Stimulated activated CD4-positive, alpha-beta T cell treated with anti-CD3 and anti-CD28 coated beads, TNF-alpha, amount 100 ng/mL, for 1 hour (primary cell): ENCODE measurements at places on chromosomes 2 and 18.

DNA sequence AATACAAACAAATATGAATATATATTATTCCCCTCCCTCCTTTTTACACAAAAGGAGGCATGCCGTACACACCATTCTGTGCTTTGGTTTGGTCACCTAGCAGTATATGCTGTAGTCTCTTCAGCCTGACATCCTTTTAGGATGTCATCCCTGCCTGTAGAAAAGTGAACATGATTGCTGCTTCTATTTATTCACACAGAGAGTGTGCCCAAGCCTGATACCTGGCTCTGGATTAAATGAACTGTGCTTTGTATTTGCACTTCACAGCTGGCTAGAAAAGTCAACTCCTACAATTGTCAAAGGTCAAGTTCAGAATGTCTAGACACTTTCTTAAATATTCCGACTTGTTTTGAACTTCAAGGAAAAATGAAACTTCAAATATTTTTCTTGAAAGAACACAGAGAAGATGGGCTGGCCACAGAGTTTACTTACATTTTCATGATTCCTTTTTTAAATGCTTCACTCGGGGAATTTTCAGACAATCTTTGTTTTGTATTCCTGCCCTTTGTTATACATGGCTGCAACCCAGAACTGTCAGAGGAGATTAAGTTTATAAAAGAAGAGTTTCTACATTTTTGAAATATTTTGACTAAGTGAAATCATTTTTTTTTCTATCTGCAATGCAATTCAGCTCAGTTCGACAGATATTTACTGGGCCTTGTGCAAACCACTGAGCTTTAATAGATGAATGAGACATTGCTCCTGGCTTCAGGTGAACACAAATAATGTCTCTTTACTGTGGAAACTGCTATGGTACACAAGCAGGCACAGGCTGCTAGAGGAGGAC, 33.5 kb downstream of the DAPL1 start:
- no peak for DNase-seq

GRCh38 chr2:148957023-148957422, 81.5 kb upstream of the LYPD6B start:
- DNase-seq = no peak

DNA sequence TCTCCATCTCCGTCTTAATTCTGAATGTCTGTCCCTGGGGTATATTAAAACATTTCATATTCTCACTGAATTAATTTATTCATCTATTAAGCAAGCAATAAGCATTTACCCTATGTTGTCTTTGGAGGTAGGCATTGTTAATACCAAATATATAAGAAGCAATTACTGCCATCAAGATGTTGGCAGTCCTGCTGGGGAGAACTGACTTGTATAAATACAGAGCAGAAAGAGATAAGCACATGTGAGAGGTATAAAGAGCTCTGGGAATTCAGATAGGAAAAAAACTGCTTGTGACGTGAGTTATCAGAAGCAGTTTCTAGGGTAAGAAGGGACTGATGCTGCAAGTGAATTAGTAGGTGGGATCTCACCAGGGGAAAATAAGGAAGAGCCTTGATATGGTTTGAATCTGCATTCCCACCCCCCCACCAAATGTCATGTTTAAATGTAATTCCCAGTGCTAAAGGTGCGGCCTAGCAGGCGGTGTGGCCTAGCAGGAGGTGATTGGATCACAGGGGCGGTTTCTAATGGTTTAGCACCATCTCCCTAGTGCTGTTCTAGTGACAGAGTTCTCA, 286.8 kb downstream of the RAD51AP2 start:
- no peak for DNase-seq

- DNase-seq = no peak
These were observed 8.7 kb downstream of the EPHA4 start for GRCh38 chr2:221563270-221563985.

- no peak for DNase-seq
These were observed 31.5 kb upstream of the MFF start for GRCh38 chr2:227293531-227293930.

DNA sequence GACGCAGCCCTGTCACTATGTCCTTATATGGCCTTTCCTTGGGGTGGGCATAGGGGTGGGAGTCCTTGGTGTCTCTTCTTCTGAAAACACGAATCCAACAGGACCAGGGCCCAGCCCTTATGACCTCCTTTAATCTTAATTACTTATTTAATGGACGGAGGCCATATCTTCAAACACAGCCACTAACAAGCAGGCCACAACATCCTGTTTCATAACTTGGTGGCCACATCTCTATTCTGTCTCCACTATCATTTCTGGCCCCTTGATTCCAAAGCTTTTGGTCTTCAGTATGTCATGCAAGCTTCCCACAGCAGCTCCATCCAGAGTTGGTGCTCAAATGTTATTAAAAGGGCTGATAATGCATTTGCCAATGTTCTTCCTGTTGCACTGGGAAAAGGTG, 287.3 kb upstream of the SMIM21 start:
- no peak for DNase-seq

DNA sequence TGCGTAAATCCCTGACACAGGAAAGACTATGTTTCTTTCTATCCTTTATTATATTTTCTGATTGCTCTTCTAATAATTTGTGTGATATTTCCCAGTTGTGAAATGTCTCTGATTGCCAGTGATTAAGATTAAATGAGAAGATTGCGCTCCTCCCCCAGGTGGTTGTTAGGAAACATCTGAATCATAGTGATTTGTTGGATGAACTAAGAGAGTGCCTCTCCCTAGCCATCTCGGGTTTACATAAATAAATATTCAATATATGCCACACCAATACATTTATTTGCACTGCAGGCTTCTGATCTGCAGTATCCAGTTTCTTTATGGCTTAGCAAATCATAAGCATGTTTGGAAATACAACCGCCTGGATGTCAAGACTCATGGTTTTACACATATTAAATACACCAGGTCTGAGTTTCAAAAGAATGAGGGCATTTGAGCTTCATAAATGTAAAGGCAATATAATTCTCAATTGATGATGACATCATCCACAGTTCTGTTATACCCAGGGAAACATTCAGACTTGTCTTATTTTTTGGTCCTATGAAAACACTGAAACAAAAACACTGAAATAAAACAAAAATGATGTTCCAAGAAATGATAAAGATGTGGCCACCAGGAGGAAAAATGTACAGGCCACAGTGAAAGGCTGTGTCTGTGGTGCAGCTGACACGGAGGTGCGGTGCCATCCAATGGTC, 826.7 kb upstream of the ACVR2A start:
- no peak for DNase-seq

GRCh38 chr2:68925295-68925896, 27.3 kb downstream of the GKN2 start:
- DNase-seq = peak; percentile 26

DNA sequence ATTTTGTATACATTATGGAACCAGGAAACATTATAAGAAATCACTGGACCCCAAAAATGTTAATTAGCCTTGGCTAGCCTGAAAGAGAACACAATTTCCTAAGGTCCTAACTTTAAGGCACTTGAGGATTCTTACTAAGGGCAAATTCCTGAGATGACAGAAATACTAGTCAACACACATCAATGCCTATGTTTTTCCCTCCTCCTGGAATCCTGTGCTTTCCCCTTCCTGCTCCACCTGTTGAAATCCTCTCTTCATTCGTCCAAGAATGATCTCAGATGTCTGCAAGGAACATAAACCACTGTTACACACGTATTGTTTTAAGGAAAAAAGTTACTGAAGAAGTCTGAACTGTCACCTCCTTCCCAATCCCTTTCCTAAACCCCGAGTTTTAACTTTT, 21.2 kb upstream of the DARS1 start:
- no peak for DNase-seq

- DNase-seq = no peak
These were observed 267.6 kb downstream of the TFCP2L1 start for GRCh38 chr2:121017396-121017795.

DNA sequence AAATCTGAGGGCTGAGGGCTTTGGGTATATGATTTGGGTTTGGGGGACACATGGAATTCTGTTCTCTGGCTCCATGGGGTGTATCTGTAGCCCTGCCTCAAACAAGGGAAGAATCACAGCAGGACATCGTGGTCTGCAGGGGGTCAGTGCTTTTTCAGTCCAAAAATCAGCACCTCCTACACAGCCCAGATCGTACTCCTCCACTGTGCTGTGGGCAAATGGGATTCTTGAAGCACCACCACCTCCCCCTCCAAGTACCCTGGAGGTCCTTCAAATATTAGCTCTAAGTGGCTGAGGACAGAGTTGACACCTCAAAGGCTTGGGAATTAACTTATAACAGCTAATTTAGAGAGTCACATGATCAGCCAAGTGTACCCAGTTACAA, 41.5 kb downstream of the EPHA4 start:
- no peak for DNase-seq
